ENCODE measurements at places on chromosomes 5 and 9.
A peak's percentile ranks its signal among the peaks of the same experiment; 100 is the strongest.

DNA sequence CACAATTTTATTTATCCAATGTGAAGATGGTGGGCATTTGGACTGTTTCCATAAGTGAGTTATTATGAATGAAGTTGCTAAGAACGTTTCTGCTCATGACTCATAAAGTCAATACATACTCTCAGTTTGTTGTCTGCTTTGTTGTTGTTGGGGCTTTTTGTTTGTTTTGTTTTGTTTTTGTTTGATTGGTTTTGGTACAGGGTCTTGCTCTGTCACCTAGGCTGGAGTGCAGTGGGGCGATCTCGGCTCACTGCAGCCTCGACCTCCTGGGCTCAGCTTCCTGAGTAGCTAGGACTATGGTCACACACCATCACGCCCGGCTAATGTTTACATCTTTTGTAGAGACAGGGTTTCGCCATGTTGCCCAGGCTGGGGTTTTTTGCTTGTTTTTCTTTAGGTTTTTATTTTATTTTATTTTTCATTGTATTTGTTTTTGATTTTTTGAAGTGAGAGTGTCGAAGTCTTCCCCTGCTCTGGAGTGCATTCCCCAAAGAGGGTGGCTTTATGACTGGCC, 18.0 kb downstream of the TRIM7 start:
- no peak for DNase-seq

- no peak for DNase-seq
These were observed 22.5 kb downstream of the AQP7 start for GRCh38 chr9:33379666-33380389.

DNA sequence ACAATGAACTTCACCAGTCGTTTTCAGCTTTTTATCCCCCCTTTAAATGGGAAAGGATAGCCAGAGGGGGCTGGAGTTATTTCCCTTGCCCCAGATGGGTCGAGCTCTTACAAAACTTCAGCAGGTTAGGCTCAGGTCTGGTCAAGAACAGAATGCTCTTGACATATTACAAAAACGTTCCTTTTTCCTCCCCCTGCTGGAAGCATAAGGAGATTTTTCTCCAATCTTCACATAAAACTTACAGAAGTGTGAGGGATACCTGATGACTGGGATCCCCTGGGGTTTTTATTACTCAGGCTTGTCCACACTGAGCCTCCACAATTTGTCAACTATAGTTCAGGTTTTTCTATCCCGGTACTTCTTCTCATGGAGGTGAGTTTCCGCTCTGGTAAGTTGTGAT, 60.8 kb downstream of the CSF2 start:
- peak; percentile 15 for DNase-seq

DNA sequence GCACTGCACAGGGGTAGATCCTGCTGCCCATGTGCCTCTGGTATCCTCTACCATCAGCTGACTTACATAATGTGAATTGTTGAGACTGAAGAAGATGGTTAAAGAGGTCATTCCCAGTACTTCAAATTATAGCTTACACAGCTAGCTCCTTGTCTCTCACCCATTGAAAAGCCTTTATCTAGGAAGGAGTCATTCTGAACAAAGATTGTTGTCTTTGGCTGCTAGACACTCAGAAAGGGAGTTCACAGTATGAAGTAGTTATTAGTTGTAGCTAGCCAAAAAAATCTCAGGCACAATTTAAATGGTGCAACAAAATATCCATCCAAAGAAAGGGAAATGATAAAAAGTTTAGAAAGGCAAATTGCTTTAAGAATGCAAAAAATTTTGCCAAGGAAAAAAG, 102.0 kb upstream of the NREP start:
- no peak for DNase-seq
